Cardiac fibroblast (primary cell): ENCODE measurements at places on chromosomes 13 and 19.

GRCh38 chr13:20969182-20969581 is 66.6 kb upstream of the XPO4 start:
- peak; percentile 76 for DNase-seq

- no peak for DNase-seq
Observed at GRCh38 chr13:70630247-70630646, 522.0 kb upstream of the KLHL1 start.

DNA sequence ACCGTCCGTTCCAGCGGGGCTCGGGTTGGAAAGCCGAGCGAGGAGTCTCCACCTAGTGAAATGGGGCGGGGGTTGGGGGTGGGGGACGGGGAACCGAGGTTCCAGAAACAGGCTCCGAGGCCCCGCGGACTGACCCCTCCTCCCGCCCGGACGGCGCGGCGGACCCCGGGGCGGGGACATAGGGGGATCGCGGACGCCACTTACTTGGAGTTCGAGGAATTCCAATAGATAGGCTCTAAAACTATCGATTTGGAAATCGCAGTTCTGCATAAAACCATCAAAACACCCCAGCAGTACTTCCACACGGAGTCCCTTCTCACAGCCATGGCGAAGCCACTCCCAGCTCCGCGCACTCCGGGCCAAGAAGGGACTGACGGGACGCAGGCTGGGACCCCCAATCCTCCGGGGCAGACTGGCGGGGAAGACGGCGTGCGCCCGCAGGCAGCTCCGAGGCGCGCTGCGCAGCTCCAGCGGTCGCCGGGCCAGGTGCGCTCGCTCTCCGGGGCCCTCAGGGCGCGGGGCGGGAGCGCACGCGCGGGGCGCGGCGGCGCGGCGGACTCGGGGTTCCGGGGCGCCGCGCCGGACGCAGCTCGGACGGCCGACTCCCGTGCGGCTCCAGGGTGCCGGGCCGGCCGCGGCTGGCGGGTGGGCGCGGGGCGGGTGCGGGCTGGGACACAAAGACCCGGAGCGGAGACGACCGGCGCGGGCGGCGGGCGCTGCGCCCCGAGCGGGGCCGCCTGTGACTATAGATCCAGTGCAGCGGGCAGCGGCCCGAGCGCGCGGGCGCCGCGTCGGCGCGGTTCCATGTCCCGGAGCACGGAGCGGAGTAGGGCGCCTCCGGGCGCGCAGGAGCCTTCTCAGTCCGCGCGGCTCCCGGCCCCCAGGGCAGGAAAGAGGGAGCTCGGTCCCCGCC is 567 bp downstream of the EFNB2 start:
- DNase-seq: peak; percentile 35

DNA sequence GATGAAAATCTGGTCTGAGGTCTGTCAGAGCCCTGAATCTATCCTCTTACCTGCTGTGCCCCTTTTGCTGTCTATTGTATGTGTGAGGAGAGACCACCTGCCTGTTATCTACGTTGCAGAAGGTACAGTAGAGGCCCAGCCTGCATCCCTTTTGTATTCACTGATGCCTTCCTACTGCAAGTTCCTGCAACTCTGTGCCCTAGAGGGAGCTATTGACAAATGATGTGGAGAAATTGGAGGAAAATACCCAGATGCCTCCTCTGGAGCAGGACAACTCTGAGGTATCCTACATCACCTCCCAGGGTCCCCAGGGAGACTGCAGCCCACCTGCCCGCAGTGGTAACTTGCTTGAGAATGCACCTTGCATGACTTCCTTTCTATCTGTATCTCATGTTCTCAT is 33.7 kb downstream of the SIAH3 start:
- no peak for DNase-seq

DNA sequence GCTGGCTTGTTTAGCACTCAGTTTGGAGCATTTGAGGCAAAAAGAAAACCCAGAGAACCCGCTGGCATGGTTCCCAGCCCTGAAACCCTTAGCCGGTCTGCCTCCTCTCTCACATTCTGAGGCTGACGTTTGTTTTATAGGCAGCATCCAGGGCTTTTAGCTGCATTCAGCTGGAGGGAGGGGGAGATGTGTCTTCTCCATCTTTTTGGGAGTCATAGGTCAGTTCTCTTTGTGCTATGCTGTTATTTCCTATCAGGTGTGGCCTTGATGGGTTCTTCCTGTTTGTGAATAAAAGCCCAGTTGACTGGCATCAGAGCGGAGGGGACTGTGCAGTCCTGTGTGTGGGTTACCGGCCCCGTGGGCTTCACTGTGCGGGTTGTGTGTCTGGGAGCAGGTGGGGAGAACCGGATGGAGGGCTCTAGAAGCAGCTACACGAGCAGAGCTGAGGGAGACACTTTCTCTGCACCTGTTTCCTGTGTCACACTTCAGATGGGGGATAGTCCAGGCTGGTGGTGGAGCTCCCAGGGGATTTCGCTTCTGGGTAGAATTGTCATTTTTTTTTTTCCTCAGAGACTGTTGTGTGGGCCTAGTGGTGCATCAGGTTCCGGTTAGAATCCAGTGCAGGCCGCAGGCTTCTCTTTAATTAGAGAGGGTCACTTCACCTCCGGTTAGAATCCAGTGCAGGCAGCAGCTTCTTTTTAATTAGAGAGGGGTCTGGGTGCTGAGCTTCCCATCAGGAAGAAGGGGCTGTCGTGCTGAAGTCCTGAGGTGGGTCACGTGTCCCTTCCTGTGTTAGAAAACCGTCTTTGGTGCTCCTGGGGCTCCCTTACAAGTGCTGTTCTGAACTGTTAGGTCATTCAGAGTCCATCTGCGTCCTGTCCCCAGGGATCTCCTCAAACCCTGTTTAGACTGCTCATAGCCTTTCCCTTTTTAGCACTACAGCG is 69.6 kb downstream of the ARHGEF7 start:
- peak; percentile 71 for DNase-seq

- peak; percentile 18 for DNase-seq
Observed at GRCh38 chr13:64556376-64556775, 2673.8 kb downstream of the PCDH9 start.

- DNase-seq: peak; percentile 52
Observed at GRCh38 chr13:63124863-63125262, 1709.2 kb upstream of the PCDH20 start.
